ENCODE measurements at places on chromosomes 4 and X.

DNA sequence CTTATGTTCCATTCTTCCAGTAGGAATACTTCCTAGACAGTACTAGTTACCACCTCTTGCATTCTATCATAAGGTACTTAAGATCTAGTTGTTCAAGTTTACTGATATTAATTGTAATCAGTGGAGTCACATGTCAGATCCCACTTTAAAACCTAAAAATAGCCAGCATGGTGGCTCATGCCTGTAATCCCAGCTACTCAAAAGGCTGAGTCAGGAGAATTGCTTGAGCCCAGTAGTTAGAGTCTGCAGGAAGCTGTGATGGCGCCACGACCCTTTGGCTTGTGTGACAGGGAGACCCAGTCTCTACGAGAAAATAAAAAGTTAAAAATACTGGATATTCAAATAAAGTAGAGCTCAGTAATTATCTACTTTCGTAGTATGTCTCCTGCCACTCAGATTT is 57.7 kb downstream of the MAD2L1 start:
- no peak for DNase-seq

DNA sequence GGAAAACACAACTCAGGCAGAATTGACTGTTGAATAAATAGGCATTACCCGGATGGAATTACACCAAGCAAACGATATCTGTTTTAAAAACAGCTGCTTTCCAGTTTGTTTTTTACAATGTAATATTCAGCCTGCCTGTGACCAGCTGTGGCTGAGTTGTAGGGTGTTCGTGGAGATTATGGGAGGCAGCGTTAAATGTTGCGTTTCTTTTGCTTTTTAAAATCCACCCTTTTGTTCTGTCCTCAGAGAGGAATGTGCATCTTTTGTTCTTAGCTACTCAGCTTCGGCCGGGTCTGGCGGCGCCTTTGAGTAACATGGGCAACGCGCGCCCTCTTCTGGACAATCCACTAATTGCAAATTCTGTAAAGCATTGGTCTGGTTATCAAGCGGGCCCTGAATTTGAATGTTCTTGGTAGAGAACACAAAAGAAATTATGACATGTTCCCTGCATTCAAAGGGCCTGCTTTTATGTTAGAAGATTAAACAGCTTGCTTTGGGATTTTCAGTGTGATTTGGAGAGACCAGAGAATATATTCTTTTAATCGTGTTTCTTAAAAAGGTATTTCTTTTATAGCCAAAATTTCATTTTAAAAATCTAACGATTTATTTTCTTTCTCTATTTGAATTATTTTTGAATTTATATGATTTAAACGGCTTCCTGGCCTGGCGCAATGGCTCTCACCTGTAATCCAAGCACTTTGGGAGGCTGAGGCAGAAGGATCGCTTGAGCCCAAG is 76.3 kb upstream of the TRIM2 start:
- peak; percentile 78 for DNase-seq

- DNase-seq = no peak
Observed at GRCh38 chrX:1108501-1109445, 103.7 kb downstream of the CRLF2 start.

DNA sequence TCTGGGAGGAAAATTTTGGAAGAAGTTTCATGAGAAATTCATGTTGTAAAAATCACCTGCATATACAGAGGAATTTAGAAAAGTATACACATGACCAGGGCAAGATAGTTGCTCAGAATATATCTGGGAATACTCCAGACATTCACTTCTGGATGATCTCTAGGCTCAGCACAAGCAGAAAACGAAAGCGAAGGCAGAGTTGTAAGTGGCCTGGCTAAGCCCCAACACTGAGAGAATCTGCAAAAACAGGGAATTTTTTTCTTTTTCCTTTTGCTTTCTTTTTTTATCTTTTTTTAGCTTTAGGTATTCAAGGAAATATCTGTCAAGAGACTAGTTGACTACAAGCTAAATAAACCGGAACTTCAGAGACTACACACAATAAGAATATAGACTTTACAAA is 207.2 kb downstream of the FGF13 start:
- no peak for DNase-seq

GRCh38 chr4:155692361-155692760 is 25.7 kb downstream of the GUCY1A1 start:
- DNase-seq = no peak

DNA sequence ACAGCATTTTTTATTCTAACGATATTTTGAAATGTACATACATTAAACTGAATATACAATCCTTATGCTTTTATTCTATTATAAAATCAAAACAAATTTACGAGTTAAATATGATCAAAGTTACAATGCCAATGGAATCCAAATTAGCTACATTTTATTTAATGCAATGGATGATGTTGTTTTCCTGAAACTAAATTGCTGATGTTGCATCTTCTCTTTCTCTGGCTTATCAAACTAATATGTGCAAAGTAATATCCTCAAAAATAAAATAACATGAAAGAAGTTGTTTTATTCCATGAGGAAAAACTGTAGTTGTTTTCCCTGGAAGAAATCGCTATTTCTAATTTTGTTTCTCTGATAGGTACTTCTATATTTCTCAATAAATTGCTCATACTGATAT is 106.8 kb downstream of the ASB9 start:
- DNase-seq = no peak

DNA sequence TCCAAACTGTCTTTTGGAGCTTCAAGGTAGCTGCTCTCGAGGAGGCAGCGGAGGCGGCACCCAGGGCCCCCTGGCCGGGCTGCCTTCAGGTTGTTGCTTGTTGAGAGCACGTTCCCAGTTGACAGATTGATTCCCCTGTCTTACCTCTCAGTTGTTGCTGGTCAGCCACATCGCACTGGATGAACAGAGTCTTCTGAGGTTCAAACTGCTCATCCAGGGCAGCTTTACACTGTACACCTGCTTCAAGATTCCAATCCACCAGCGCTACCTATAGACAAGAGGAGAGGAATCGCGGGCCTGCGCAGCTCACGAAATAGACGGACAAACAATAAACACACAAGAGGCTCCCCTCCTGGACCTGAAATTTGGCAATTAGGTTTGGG is 497 bp downstream of the HPGD start:
- no peak for DNase-seq

GRCh38 chrX:41720125-41720779 is 3.7 kb upstream of the GPR82 start:
- DNase-seq = peak; percentile 29

- no peak for DNase-seq
Observed at GRCh38 chr4:10005632-10006031, 15.7 kb downstream of the SLC2A9 start.

- no peak for DNase-seq
Observed at GRCh38 chr4:54800831-54801530, 143.2 kb downstream of the KIT start.

DNA sequence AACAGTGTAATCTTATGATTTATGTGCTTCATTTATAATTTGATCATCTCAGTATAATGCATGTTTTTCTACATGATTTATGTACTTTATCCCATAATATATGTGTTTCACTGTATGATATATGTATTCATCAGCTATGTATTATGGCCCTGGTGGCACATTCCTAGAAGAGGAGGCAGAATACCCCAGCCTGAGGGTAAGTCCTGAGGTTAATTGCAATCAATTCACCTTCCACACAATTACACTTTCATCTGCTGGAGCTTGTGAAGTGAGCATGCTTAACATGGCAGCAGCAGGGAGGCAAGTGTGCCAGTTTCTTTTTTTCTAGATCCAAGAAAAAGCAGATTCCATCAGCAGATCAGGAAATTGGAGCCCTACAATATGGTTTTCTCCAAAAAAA is 81.2 kb downstream of the CXXC4 start:
- no peak for DNase-seq

GRCh38 chr4:5385741-5386311 is 322.5 kb downstream of the EVC2 start:
- DNase-seq = no peak

DNA sequence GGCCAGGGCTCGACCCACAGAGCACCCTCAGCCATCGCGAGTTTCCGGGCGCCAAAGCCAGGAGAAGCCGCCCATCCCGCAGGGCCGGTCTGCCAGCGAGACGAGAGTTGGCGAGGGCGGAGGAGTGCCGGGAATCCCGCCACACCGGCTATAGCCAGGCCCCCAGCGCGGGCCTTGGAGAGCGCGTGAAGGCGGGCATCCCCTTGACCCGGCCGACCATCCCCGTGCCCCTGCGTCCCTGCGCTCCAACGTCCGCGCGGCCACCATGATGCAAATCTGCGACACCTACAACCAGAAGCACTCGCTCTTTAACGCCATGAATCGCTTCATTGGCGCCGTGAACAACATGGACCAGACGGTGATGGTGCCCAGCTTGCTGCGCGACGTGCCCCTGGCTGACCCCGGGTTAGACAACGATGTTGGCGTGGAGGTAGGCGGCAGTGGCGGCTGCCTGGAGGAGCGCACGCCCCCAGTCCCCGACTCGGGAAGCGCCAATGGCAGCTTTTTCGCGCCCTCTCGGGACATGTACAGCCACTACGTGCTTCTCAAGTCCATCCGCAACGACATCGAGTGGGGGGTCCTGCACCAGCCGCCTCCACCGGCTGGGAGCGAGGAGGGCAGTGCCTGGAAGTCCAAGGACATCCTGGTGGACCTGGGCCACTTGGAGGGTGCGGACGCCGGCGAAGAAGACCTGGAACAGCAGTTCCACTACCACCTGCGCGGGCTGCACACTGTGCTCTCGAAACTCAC is 3.6 kb downstream of the MID1IP1 start:
- no peak for DNase-seq

DNA sequence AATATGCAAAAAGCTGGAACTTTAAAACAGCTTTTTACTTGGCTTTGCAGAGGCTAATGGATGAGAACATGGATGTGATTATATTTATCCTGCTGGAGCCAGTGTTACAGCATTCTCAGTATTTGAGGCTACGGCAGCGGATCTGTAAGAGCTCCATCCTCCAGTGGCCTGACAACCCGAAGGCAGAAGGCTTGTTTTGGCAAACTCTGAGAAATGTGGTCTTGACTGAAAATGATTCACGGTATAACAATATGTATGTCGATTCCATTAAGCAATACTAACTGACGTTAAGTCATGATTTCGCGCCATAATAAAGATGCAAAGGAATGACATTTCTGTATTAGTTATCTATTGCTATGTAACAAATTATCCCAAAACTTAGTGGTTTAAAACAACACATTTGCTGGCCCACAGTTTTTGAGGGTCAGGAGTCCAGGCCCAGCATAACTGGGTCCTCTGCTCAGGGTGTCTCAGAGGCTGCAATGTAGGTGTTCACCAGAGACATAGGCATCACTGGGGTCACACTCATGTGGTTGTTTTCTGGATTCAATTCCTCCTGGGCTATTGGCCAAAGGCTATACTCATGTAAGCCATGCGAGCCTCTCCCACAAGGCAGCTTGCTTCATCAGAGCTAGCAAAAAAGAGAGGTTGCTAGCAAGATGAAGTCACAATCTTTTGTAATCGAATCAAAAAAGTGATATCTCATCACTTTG is 15.6 kb downstream of the TLR8 start:
- DNase-seq = no peak

GRCh38 chrX:18051690-18052089 is 169.0 kb downstream of the BEND2 start:
- DNase-seq = no peak

DNA sequence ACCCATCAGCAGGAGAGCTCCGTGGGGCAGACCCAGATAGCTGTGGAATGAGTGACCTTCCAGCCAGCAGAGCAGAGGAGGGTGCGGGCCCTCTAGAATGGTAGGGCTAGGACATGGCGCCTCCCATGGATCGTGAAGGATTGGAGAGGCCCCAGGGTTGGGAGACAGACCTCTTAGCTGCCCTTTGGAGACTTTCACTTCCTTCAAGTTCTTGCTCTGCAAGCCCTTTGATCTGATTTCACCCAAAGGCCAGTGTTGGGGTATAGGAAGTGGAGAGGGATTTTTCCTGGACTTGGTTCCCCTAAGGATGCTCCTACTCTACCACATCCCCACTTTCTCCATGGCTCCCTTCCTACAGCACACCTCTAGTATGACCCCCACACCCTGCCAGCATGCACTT is 3.0 kb downstream of the SASH3 start:
- no peak for DNase-seq

DNA sequence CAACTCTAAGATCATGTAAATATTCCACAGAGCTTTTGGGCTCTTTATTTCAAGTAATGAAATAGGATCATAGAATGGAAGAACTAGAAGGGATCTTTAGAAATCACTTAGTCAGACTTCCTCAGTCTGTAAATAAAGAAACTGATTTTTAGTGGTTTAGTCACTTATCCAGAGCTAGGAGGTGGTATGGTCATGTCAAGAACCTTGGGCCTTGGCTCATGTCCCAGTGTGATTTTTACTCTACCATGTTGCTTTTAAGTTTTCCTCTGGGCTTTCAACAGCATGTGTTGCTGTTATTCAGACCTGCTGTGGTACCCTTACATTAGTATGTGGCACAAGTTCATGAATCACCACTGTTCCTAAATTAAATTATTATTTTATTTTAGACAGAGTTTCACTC is 184.9 kb downstream of the FRAS1 start:
- DNase-seq = no peak

DNA sequence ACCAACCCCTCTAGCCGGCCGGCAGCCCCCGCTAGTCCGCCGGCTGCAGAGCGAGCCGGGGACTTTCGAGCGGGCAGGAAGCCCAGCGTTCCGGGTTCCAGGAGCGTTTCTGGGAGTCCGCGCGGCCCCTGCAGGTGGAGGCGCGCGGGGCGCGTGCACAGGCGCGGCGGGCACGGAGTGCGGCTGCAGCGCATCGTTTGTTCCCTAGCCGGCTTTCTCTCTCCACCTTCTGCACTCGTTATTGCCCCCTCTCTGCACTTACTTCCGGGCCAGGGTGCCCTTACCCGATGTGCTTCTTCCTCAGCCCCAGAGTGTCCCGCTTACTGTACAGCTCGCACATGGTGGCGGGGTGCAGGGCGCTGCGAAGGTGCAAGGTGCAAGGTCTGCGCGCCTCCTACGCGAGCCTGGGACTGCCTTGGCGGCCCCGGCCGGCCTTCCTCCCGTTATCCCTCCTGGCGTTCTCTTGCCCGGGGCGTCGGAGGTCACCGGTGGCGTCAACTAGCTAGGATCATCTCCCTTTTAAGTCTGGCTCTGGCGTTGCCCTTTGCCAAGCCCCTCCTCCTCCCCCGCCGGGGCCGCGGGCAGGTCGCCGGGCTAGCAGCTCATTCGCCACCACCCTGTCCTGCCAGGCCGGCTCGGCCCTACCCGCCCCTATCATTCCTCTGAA is at the start of gene ETNPPL:
ETNPPL (minus strand) TSS at position 495 of the 667 bp plus-strand sequence; CDS start at position 340, 155 bp downstream.
- no peak for DNase-seq

DNA sequence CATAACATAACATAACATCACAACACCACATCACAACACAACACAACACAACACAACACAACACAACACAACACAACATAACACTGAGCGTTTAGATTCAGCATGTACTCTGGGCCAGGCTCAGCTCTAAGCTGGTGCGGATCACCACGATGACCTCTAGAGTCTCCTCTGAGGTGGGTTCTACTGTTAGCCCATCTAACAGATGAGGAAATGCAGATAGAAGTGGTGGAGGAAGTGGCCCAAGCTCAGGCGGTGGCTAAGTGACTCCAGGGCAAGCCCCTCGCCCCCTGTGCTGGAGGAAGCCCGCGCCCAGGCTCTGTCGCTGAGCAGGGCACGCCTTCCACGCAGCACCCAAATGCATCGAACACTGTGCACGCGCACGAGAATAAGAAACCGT is 45.3 kb upstream of the CDKN2AIP start:
- no peak for DNase-seq
